Stimulated activated CD4-positive, alpha-beta T cell treated with anti-CD3 and anti-CD28 coated beads, TNF-alpha, amount 100 ng/mL, for 4 hours (primary cell): ENCODE measurements at places on chromosomes 7 and 10.

DNA sequence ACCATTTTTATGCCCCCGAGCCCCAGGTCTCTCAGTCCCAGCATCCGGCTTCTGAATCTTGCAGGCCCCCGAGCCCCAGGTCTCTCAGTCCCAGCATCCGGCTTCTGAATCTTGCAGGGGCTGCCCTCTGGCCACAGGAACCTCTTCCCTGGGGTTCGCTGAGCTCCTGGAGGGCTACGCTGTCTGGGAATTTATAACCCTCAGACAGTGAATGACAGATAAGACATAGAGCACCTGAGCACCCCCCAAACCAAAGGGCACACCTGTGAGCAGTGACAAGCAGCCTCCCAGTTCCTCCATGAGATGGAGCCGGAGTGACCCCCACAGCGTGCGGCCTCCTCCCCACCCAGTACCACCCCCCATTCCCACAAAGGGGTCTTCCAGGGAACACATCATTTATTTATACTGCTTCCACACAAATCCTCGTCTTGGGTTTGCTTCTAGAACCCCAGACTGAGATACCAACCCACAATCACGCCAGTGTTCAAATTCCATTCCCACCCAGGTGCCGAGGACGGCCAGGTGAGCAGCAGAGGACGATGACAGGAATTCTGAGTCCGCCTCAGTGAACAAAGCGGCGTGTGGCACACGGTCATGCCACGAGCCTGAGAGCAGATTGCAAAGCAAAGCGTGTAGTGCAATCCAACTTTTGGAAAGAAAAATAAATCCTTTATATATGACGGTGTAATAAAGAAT is 57.7 kb upstream of the FAM20C start:
- DNase-seq = no peak

DNA sequence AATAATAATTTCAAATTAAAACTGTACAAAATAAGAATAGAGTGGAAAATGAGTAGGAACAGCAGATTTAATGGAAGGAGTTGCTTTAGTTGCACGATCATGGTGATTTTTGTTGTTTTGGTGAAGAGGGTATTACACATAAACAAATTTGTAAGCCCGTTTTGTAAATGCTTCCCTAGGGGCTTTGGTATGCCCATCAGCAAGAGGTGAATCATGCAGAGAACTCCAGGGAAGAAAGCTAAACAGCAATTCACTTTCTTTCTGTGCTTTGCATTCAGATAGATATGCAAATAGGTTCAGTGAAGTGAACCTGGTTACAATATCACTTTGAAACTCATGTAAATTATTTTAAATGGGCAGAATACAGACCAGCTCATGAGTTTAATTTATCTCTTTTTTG is 422.2 kb upstream of the MTPN start:
- DNase-seq = no peak

GRCh38 chr10:124325998-124326636 is 92.6 kb downstream of the OAT start:
- DNase-seq = no peak

- DNase-seq = no peak
Measured at GRCh38 chr7:23938937-23939552, 229.0 kb downstream of the STK31 start.

- DNase-seq = no peak
Measured at GRCh38 chr7:48837266-48837665, 87.1 kb upstream of the CDC14C start.

- no peak for DNase-seq
Measured at GRCh38 chr10:47374611-47375536, 9.2 kb downstream of the ZNF488 start.

- no peak for DNase-seq
Measured at GRCh38 chr10:110632591-110633215, 11.4 kb upstream of the RBM20 start.

GRCh38 chr7:97117035-97117371 is 495 bp upstream of the SDHAF3 start:
- DNase-seq = no peak

DNA sequence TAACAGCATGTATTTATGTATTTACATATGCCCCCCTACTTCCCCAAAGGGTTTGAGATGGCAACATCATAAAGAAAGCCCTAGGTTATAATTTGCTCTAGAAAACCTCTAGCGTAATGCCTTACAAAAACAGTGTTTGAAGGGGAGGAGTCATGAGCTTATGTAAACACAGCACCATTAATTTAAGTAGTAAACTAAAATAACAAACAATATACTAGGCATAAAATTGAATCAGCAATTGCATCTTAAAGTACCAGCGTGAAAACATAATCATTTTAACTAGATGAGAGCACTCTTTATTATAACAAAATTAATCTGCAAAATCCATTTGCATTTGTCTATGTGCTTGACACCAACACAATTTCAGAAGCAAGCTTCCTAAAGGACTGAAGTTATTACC is 507.2 kb upstream of the NRP1 start:
- no peak for DNase-seq

- no peak for DNase-seq
Measured at GRCh38 chr10:71371750-71372166, 25.0 kb upstream of the CDH23 start.

DNA sequence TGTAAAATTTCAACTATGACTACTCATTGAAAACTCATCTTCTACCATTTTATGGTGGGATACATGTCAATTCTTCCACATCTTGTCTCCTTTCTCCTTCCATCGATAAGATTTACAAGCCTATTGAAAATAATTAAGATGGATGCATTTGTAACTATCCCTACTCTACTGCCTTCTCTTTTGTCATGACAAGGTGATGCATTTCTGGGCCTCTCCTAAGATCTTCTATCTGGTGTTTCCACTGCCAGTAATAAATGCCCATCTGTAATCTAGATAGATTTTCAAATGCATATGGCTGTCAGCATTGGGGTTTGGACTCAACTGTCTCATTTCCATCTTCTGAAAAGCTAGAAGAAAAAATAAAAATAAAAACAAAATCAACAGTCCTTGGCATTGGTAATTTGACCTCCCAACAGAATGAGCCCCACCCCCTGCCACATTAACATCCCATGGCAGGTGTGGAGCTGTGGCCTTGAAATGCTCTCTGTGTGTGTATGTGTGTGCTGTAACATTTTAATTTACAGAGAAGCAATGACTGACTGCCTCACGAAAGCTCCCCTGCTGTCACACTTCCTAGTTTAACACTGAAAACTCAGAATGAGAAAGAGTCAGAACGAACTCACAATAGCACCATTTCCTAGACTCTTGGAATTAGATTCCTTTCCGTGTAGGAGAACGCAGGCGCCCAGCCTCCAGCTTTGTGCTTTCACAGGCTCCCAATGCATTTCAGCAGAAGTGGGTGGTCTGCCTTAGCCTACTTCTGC is 74.2 kb downstream of the RHOBTB1 start:
- DNase-seq = no peak

DNA sequence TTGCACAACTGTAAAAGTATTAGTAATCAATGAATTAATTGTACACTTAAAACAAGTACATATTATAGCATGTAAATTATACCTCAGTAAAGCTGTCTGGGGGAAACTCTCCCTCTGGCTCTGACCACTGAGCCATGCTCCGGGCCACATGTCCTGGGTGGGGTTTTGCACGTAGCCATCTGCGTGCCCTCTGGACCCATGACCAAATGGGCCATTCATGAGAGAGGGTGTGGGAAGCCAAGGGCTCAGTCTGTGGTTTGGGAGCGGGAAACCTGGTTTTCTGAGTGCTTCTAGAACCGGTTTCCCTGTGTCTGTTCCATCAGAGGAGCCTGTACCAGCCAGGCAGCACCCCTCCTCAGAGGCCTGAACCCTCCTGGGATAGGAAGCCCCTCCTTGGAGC is 143.2 kb downstream of the SH3PXD2A start:
- no peak for DNase-seq

DNA sequence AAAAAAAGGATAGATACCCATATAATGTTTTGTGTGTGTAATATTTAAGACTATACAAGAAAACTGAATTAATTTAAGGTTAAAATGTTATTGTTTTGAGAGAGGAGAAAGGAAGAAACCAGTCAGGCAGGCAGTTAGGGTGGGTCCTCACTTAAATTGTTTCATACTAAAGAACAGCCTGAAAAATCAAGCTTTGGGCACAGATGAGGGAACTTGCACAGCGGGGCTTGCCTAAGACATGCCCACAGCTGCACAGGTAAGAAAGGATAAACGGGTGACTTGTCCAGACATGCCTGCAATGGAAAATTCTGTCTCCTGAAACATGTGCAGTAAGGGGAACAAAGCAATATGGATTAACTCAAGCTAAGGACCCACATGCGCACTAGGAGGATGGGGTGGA is 158.4 kb downstream of the BBS9 start:
- no peak for DNase-seq

DNA sequence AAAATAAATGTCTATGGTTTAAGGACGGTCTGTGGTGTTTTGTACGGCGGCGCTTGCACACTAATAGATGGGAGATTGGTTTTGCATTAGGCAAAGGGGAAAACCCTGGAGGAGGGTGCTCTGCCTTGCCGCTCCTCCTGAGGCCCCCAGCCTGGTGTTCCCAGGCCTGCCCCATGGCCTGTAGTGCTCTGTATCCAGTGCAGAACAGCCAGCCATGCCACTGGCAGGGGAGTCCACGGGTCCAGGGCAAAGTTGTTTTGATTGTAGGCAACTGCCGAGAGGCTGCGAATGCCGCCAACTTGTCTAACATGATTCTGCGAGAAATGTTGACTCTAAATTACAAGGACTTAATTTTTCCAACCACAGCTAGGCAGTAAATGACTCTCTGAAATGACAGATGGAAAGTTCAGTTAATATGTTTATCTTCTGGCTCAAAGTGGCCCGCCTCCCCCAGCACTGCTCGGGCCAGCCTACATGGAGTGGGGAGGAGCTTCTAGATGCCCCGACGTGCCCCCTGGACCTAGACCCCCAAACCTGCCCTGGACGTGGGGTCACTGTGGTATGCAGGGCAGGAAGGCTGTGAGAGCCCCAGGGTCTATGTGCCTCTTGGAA is 104.6 kb upstream of the GDF10 start:
- no peak for DNase-seq

- no peak for DNase-seq
Measured at GRCh38 chr10:132611986-132612385, 74.4 kb downstream of the INPP5A start.

DNA sequence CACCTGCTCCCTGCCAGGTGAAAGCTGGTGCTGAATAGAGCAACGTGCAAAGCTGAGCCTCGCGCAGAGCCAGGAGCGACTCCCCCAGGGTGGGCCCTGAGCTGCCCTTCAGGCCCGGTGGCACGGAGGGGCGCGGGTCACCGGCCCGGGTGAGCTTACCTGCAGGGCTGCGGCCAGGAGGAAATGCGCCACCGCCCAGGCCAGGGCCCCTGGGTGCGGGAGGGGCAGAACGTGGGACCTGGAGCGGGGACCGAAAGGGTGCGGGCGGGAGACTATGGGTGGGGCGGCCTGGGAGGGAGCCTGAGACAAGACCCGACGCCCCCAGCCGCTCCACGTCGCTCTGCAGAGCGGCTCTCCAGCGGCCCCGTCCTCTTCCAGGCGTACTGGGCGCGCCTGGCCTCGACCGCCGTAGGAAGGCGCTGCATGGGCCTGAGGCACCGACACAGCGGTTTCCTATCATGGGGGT is 122.1 kb downstream of the BTAF1 start:
- DNase-seq = no peak

DNA sequence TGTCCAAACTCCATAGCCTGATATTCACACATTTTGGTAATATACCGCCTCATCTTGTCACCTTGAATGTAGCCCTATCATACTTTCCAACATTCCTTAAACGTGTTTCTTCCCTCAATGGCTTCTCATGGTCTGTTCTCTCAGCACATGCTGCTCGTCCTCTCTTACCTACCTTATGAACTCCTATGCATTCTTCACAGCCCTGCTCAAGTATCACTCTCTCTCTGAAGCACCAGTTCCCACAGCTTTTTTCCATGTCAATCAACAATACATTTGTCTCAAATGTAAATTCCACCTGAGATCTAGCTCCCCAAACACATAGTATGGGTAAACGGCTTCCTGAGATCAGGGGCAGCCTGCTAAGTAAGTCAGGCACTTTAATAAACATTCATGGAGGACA is 85.2 kb upstream of the ZMIZ1 start:
- DNase-seq = no peak

- DNase-seq = no peak
Measured at GRCh38 chr10:49144058-49144720, 10.4 kb upstream of the FAM170B start.

DNA sequence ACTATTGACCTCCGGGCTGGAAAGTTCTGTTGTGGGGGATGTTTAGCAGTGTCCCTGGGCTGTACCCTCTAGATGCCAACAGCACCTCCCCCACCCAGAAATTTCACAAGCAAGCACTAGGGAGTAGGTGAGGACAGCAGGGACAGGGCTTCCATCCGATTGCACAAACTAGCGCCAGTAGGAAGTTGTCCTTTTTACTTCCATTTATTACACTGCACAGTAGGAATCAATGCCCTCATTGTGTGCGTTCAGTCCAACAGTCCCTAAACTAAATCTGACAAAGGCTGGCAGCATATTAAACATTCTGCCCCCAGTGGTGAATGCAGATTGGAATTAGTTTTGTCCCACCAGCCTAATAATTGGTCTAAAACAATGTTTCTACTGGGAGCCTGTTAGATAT is 6.4 kb upstream of the SOSTDC1 start:
- DNase-seq = no peak

- no peak for DNase-seq
Measured at GRCh38 chr7:15687546-15688278, 1.2 kb upstream of the MEOX2 start.

GRCh38 chr10:48799341-48800006 is 114.8 kb downstream of the WDFY4 start:
- DNase-seq = no peak

DNA sequence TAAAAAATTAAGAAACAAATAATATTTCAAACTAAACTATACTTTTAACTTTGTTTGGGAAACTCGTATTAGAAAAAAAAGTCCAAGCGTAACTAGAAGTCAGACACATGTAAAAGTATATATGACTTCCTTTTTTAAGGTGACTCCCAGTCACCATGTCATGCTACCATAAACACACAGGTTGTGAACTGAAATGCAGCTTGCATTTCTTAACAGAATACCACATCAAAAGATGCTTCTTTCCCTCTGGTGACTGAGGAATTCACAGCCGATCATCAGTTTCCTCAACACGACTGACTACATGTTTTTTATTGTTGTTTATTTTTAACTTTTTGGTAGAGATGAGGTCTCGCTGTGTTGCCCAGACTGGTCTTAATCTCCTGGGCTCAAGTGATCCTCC is 445.0 kb downstream of the PARD3 start:
- DNase-seq = no peak

DNA sequence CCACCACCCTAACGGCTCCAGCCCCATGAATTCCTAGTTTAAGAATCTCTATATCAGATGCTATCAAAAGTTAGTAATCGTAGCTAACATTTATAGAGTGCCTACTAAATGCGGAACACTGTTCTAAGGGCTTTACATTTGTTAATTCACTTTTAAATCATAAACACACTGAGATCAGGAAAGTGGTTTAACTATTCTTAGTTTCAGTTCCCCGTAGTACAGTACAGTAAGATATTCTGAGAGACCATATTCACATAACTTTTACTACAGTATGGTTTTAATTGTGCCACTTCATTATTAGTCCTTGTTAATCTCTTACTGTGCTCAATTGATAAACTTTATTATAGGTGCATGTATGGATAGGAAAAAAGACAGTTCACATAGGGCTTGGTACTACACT is 22.5 kb downstream of the SYPL1 start:
- no peak for DNase-seq

- DNase-seq = no peak
Measured at GRCh38 chr7:48398191-48398590, 226.9 kb downstream of the ABCA13 start.
